ENCODE measurements at places on chromosomes 12 and 14.
A peak's percentile ranks its signal among the peaks of the same experiment; 100 is the strongest.

GRCh38 chr12:72738811-72739210 is 466.6 kb downstream of the TRHDE start:
- no peak for DNase-seq

DNA sequence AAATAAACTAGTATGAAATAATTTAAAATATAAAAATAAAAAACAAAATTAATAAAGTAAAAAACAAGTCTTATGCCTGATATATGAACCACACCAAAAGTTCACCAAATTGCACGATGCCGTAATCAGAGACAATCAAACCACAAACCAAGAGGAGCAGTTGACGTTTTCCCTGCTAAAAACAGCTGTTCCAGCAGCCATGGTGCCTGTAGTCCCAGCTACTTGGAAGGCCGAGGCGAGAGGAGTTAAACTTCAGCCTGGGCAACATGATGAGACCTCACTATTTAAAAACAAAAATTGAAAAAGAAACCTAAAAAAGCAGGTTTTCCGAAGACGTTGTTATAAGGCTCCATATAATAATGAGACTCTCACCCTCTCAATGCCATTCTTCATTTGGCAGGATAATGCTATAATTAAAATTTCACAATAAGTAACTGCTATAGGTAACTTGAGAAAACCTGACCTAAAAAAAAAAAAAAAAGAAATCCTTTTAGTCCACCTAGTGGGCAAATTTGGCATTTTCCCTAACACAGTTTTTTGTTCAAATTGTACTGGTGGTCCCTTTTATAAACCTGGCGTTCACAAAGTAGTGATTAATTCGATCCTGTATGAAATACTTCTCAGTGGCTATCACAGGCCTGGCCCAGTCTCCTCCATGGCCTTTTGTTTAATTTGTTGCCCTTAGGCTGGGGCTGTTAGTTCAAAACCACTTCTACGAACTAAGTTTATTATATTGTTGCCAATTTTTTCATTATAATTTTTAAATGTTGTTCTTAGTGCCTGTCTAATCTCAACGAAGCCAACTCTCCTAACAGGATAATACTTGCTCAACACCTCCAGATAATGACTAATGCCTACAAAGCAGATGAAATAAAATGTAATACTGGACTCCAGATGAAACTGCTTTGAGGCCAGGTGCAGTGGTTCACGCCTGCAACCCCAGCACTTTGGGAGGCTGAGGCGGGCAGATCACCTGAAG is 62.1 kb downstream of the TNFAIP2 start:
- DNase-seq = no peak

DNA sequence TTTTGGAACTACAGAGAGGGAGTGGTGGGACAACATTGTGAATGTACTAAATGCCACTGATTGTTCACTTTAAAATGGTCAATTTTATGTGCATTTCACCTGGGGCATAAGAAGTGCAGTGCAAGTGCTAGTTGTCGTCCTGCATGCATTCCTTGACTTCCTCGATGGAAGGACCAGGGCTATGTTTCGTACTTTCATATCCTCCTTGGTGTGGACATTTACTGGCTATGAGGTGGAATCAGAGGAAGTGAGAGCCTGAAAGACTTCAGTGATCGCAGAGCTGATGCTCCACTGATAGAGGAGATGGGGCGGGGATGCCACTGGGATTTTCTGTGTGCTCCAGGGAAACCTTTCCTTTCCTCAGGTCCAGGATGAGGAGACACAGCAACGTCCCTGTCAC is 54.1 kb upstream of the DDX11 start:
- no peak for DNase-seq

- peak; percentile 67 for DNase-seq
Observed at GRCh38 chr14:100777818-100778525, 47.9 kb upstream of the MEG3 start.

GRCh38 chr14:52044791-52045522 is 23.9 kb downstream of the NID2 start:
- DNase-seq = no peak

- DNase-seq = no peak
Observed at GRCh38 chr14:104866451-104867370, 1.6 kb downstream of the CEP170B start.

DNA sequence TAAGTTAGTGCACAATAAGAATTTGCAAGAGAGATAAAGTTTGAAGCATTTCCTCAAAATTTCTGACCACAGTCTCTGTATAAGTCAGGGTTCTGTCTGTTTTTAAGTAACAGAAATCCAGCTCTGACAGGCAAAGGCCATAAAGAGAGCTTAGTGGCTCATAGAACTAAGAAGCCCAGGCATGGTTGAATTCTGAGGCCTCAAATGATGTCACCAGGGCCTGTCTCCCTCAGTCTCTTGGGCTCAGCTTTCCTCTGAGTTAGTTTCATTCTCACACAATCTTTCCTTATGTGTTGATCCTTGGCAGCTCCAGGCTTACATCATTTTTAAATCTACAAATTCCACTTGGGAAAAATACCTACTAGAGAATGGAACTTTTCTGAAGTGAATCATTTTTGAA is 173.4 kb upstream of the ATP2B1 start:
- no peak for DNase-seq

DNA sequence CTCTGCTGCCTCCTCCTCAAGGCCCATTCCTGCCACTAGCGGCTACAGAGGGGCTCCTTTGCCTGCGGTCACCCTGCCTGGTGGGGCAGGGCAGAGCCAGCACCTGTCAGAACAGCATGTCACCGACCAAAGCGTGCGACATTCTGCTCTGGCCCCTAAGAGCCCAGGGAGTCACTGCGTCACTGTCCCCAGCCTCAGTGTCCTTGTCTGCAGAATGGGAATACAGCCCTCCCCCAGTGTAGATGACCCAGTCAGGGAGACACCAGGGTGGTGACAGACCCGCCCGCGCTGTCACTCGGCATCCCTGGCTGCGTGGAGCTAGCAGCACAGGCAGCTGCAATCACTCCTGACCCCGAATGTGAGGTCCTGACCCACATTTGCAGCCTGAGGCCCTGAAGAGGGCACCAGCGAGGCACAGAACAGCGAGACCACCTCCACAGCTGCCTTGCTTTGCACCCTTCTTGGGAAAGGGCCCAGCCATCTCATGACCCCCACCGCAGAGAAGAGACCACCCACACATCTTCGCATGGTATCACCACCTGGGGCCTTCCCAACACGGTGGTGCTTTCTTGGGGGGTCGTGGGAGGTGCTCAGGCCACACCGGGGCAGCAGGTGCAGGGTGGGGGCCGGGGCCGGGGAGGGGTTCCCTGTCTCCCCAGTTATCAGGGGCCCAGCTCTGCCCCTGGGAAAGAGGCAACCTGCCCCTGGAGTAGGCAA is 2.5 kb downstream of the AHNAK2 start:
- no peak for DNase-seq

DNA sequence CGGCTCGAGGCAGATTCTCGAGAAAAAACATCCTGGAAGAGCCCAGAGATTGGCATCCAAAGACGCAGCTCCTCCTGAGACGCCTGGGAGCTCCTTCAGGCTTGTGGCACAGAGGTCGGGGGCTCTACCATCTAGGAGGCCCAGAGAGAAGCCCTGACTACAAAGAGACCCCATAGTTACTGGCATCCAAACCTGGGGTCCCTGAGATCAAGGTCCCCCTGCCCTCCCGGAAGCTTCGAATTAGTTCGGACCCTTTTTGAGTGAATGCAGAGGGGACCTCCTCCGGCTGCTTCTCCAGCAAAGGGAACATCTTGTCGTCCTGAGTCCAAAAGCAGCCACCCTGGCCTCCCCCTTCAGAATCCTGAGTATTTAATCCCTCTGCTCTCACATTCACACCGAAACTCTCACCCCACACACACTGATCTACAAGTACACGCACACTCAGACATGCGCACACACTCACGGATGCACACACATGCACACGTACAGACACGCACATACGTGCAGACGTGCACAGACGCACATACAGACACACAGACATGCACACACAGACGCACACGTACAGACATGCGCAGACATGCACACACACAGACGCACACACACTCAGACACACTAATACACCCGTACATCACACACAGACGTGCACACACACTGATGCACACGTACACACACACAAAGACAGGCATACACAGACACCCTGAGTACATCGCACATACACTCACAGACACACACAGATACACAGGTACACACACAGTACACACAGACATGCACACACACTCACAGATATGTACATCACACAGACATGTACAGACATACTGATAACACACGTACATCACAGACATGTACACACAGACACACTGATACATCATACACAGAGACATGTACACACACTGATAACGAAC is 5.9 kb downstream of the ZNF605 start:
- DNase-seq = no peak

DNA sequence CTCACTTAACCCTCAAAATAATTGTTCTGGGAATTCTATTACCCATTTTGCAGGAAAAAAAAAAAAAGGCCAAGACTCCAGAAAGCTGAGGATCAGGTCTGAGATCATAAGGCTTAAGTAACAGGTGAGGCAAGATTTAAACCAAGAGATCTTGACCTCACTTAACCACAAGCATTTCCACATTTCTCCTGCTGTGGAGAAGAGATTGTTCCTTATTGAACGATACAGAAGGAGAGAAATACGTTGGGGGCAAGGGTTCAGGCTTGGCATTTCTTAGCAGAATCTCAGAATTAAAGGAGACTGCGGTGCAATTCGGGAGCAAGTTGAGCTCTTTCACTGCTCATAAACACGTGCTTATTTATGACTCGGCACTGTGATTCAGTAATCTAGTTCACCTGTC is 885.3 kb upstream of the TMEM132C start:
- no peak for DNase-seq

DNA sequence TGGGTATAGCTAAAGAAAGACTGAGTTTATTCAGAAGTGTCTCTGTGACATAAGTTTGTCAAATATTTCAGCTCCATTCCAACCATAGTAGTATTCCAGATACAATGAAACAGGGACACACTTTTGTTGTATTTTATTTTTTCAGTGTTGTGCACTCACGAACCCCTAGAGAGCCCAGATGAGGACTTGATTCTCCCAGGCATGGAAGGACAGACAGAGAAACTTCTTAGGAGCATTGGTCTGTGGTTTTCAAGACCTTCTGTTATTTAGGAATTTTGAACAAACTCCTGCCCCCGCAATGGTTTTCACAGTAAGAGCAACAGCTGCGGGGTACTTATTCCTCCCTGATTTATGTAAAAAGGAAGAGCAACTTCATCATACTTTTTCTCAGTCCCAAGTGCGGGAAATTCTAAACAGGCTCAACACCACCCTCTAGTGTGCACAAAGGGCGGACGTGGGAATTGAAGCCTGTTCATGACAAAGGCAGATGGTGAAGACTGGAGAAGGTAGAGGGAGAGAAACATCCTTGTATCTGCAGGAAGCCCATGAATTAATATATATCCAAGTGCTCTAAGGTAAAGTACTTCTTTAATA is 147.6 kb downstream of the PAH start:
- DNase-seq = peak; percentile 74

DNA sequence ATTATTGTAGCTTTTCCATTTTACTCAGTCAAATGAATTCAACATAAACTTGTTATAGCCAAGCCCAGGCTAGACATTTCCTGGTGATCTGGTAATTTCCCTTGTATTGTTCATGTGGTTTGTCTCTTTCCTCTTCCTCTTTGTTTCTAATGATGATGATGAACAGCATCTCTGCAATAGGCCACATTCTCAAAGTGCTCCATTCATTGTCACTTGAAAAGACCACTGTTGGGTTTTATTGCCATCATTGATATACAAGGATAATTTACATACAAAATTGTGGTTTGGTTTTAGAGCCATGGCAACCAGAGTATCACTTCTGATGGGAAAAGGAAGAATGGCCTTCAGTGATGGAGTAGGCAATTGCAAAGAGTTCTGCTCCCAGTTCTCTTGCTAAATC is 379.3 kb downstream of the RGS6 start:
- DNase-seq = no peak

- no peak for DNase-seq
Observed at GRCh38 chr12:22916241-22916640, 291.3 kb downstream of the ETNK1 start.

DNA sequence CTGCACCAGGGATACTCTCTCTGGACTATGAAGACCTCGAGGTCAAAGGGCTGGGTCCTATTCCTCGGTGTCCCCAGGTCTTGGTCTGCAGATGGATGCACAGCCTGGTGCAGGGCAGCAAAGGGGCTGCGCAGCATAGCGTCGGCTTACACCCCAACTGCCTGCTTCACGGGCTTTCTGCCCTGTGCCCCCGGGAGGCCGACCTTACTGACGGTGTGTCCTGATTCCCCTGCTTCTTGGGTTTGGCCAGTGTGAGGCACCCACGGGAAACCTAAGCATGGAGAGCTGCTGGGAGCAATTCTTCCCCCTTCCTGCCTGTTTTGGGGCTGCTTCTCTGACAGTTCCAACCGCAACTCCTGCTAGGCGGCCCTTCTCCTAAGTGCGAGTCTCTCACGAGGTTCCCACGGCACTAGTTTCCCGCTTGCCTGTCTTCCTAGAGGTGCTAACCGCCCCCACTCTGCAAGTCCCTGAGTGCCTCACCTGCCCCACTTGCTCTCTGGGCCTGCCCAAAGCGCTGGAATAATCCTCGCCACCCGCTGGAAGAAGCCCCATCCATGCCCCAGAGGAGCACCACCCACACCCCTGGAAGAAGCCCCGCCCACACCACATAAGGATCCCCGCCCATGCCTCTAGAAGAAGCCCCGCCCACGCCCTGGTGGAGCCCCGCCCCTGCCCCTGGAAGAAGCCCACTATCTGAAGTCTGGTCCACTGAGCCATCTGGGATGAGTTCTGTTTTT is 54.0 kb downstream of the PRIMA1 start:
- no peak for DNase-seq

DNA sequence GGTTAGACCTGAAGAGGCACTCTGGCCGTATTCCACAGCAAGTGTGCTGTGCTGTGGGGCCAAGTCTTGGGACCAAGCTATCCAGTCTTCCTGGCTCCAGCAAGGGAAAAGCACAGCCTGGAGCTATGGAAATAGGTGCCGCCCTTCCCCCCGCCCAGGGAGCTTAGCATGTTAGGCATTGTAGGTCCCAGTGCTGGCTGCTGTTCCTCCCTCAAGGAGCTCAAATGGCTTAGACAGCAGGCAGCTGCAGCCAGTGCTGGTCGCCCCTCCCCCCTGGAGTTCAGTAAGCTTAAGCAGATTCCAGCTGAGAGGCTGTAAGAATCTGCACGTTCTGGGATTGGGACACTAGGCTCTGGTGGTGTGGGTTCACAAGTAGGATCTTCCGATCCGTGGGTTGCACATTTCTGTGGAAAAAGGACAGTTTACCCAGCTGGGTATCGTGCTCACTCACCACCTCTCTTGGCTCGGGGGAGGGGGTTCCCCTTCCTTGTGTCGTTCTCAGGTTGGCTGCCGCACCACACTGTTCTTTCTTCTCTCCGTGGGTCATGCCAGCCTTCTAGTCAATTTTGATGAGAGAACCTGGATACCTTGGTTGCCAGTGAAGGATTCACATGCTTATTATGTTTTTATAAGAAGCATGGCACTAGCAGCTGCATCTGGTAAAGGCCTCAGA is 127.3 kb downstream of the CNTN1 start:
- DNase-seq = no peak

- DNase-seq = no peak
Observed at GRCh38 chr14:101370593-101371569, 190.4 kb upstream of the DIO3 start.

DNA sequence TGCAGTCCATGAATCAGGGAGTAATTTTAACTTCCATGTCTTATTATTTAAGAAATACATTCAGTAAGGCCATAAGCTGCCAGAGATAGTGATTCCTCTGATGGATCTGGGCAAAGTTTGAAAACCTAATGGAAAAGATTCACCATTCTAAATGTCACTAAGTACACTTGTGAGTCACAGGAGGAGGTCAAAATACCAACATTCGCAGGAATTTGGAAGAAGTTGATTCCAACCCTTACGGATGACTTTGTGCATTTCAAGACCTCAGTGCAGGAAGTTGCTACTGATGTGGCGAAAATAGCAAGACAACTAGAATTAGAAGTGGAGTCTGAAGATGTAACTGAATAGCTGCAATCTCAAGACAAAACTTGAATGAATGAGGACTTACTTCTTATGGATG is 69.8 kb downstream of the OSBPL8 start:
- no peak for DNase-seq

Data from left forelimb (tissue), 1 donor.